ENCODE measurements at places on chromosomes 2 and 18.

DNA sequence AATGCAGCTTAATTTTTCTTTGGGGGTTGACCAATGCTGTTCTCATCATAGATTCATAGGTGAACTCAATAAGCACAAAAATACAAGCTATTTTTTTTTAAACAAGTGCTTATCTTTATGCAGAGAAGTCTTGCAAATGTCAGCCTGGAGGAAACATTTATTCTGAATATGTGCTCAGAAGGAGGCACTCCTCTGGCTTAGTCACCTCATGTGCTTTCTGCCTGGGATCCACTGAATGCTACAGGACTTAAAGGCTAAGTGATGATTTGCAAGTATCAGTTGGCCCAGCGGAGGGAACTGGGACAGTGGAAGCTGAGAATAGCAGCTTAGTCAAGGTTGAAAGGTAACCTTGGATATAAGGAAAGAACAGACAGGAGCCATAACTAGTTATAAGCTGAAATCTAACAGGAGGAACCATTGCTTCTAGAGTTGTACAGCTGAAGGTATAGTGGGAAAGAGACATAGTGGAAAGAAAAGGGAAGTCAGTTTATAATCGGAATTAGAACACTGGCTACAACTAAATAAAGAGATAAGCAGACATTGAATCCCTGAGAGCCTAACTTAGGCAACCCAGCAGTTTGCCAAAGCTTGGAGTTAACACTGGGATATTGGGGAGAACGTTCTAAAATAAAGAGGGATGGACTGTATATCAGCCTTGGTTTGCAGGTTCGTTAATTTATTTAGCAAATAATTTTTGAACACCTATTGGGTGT is 488.7 kb downstream of the SUCLG1 start:
- no peak for DNase-seq

DNA sequence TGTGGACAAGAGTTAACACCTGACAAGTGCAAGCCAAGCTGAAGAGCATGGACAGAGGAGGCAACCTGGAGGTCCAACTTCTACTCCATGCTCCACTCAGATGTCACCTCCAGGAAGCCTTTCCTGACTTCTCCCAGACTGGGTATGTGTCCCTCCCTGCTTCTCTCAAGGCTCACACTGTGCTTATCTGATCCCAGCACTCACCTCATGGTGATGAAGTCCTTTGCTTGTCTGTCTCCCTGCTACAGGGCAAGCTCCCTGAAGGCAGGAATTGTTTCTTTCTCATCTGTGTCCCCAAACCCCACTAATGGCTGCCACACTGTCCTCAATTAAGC is 2.7 kb upstream of the SLC30A3 start:
- DNase-seq = no peak

- DNase-seq = no peak
These were observed 186.2 kb upstream of the REG3G start for GRCh38 chr2:78839259-78839658.

DNA sequence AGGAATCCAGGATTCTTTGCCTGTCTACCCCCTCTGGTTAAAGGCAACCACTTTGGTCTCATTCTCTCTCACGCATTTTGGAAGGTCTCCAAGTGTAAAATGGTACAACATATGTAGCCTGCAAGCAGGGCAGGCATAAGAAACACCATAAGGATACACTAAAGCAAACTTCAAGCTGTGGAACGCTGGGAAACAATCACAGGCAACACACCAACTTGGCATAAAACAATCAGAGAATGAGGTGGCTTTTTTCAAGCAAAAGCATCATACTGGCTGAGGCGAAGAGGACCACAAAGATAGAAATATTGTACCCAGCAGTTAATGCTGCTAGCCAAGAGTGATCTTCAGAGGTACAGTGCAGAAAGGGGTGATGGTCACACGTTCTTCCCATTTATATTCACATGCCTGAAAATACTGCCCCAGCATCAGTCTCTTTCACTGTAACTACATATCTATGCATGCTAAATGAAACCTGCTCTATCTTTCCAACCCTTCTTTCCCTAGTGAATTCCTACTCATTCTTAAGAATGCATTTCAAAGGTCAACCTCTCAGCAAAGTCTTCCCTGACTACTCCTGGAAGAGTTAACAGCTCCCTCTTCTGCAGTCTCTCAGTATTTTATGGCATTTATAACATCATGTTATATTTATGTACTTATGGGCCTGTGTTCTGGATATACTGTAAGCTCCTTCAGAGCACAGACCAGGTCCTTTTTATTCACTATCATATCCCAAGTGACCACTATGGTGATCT is 71.9 kb upstream of the GALNT5 start:
- DNase-seq = no peak

- DNase-seq = no peak
These were observed 20.3 kb upstream of the RBBP8 start for GRCh38 chr18:22912835-22913234.

DNA sequence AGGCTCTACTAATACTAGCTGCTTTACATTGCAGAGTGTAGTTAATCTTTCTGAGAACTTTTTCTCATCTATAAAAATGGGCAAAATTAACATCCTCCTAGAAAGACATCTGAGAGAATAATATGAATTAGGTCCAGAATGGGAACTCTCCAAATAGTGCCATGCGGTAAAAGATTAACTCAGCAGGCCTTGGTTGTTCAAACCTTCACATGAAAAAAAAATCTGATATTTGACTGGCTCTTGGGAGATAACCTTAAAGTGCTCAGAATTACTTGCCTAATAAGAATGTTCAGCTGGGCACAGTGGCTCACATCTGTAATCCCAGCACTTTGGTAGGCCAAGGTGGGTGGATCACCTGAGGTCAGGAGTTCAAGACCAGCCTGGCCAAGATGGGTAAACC is 5.5 kb upstream of the CXXC1 start:
- DNase-seq = no peak

DNA sequence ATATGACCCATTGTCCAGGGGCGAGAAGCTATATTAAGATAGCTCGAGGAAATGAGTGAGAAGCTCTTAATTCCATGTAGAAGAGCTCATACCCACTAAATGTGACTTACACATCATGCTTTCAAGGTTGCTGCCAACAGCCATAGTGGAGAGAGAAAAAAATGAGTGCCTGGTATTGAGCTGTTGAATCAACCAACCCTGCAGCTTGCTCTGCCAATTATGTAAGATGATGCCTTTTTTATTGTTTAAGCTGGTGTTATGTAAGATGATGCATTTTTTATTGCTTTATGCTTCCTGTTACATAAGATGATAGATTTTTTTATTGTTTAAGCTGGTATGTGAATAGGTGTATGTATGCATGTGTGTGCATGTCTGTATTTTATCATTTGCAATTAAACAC is 228.2 kb downstream of the CCDC178 start:
- DNase-seq = no peak

- DNase-seq = no peak
These were observed 14.3 kb downstream of the GPR35 start for GRCh38 chr2:240639566-240639965.

GRCh38 chr2:226474131-226474530 is 325.5 kb downstream of the IRS1 start:
- DNase-seq = no peak
